Amniotic epithelial cell (primary cell): ENCODE measurements at places on chromosomes 12 and 14.

DNA sequence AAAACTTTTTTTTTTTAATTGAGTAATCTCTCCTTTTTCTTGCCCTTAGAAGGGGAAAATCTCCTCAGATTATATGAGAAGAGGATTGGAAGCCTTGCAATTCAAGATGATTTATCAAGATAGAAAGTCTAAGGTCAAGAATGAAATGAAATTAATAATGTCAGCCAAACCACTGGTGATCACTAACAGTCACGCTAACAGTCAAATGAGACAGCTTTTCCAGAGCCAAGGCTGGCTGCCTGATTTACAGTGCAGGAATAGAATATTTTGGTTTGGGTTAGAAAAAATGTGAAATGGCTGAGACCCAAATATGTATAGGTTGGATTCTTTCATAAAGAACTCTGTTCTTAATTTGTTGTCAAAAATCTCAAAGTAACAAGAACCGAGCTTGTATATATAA, 204.3 kb downstream of the PPM1H start:
- peak; percentile 78 for DNase-seq

DNA sequence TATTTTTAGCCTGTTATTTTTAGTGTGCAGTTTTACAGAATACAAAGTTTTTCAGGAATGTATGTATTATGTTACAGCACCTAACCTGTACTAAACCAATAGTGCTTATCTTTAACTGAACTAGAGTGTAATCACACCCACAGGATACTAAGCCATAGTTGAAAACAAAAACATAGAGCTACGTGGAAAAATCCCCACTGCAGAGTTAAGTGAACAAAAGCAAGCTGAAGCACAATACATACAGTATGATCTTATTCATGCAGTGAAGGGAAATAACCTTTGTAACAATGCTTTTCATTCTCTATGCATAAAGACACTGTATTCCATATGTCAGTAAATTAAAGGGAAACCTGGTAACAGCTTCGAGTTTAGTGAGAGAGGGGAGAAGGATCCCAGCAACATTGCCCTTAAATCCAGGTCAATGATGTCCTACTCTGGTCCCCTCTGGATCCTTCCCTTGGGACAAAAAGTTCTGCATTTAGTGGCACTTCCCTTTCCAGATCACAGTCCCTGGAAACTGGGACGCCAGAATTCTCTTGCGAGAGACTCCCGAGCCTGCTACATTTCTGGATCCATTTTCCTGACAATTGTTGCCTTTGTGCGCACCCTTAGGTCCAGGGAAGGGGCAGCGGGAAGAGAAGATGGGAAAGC, 121.3 kb upstream of the CCND2 start:
- DNase-seq: no peak

- peak; percentile 53 for DNase-seq
Observed at GRCh38 chr12:75704664-75705063, 193.3 kb upstream of the KRR1 start.

- DNase-seq: peak; percentile 72
Observed at GRCh38 chr12:7439579-7440505, 4.1 kb downstream of the CD163L1 start.

GRCh38 chr12:64086946-64087345, 135.2 kb downstream of the KICS2 start:
- DNase-seq: no peak

DNA sequence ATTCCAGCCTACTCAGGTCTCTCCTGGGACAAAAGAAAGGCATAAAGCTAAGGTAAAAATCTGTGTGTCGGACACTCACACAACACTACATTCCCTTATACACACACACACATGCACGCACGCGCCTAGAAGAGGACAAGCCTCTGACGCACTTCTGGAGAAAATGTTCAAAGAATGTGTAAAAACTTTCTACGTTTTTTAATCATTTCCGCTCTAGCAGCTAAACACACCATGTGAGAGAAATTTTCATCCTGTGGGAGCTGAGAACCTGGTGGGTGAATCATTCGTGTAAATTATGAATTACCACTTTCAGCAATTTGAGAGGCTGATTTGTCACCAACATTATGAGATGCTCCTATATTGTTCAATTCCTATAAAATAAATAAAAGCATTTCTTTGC, 494.5 kb downstream of the TMEM132D start:
- DNase-seq: no peak

- no peak for DNase-seq
Observed at GRCh38 chr14:101201535-101202151, 298.1 kb upstream of the RTL1 start.

DNA sequence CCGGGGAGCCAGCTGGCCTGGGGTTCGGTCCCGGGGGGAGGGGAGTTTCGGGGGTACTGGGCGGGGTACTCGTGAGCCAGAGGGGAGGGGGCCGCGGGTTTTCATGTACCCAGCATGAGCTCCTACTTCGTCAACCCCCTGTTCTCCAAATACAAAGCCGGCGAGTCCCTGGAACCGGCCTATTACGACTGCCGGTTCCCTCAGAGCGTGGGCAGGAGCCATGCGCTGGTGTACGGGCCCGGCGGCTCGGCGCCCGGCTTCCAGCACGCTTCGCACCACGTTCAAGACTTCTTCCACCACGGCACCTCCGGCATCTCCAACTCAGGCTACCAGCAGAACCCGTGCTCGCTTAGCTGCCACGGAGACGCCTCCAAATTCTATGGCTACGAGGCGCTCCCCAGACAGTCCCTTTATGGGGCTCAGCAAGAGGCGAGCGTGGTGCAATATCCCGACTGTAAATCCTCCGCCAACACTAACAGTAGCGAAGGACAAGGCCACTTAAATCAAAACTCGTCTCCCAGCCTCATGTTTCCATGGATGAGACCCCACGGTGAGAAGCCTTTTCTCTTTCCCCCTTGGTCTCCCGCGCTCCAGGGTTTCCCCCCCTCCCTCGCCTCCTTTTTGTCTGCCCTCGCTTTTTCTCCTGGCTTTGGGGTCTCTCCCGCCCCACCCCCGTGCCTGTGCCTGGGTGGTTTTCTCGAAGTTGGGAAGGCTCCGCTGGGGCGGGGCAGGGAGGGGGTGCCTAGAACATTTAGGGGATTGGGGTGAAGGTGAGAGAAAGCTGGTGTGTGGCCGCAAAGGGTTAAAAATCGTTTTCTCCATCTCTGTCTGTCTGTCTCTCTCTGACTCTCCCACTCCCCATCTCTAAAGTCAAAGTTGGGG, 627 bp downstream of the HOXC8 start:
- peak; percentile 33 for DNase-seq

DNA sequence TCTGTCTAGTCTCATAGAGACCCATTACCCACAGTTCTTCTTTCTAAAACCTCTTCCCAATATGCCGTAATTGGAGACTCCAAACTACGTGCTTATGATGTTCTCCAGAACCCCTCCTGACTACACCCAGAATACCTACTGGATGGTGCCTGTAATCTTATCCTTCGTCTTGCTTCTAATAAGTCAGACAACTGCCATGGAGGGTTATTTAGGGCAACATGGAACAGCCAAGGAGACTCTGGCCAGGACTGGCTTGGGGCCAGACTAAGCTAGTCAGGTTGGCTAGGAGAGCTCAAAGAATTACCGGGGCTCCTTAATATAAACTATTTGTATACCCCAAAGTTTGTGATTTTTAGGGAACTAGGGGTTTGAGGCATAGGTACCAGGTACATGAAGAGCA, 6.8 kb downstream of the PFKM start:
- DNase-seq: peak; percentile 18

GRCh38 chr14:51335531-51335930, 95.5 kb downstream of the TMX1 start:
- peak; percentile 52 for DNase-seq

- DNase-seq: no peak
Observed at GRCh38 chr12:68203460-68203875, 22.1 kb downstream of the IL26 start.

DNA sequence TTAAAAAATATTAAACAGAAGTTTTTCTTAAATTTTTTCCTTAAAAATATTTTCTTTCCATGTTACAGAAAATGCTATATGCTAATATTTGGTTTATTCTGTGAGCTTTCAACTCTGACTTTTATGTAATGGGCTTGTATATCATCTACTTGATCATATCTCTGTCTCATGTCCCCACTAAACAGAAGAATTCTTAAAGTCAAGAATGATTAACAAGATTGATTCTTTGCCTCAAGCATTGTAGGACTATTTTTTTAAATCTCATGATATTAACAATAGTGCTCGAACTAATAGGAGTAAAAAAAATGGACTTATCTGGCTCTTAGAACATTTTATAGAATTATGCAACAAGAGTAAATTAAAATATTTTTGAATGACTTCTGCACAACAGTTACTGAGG, 206.3 kb downstream of the C12orf50 start:
- DNase-seq: no peak

DNA sequence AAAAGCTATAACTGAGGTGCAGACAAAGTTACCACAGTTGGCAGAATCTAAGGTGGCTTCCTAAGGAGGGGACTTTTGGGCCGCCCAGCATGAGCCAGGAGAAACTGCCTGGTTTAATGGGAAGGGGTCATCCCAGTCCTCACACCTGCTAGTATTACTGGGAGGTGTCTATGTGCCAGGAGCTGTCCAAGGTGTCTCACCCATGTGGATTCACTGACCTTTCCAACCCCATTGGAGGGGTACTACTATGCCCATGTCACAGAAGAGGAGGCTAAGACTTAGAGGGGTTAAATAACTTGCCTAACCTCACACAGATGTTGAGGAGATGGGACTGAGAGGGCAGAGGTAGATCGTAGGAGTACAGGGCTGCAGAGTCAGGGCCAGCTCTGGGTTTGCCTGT, 10.2 kb downstream of the ABCB9 start:
- no peak for DNase-seq

- no peak for DNase-seq
Observed at GRCh38 chr14:59314953-59315599, 126.6 kb downstream of the DAAM1 start.

DNA sequence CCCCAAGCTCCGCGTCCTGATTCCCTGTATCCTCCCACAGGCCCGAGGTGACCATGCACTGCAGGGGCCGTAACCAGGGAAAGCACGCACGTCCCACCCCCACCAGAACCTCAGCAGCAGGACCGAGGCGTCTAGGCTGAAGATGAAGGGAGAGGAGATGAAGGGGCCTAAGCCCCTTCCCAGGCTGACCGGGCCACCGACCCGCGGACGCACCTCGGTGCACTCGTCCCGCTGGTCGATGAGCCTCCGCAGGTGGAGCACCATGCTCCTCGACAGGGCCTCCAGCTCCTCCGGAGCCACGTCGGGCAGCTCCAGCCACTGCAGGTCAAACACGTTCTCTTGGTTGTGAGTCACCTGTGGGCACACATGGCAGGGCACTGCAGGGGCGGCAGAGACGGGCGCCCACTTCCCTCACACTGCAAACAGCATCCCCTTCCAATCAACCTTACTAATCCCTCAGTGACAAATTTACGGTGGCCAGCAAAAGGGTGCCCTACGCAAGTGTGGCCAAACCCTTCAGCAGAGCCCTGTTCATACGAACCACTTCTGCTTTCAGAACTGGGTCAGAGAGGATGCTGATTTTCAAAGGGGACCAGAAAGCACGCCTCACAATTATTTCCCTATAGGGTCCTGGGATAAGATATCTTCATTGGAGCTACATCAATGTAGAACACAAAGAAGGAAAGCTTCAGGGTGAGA, 77.8 kb downstream of the CCDC88C start:
- DNase-seq: no peak

- DNase-seq: no peak
Observed at GRCh38 chr12:127063339-127064072, 1203.5 kb upstream of the TMEM132C start.

GRCh38 chr14:95282354-95282985, 37.2 kb downstream of the CLMN start:
- DNase-seq: no peak

GRCh38 chr12:27508736-27509431, 15.1 kb upstream of the PPFIBP1 start:
- DNase-seq: no peak

GRCh38 chr14:90096566-90096965, 34.8 kb downstream of the KCNK13 start:
- no peak for DNase-seq

DNA sequence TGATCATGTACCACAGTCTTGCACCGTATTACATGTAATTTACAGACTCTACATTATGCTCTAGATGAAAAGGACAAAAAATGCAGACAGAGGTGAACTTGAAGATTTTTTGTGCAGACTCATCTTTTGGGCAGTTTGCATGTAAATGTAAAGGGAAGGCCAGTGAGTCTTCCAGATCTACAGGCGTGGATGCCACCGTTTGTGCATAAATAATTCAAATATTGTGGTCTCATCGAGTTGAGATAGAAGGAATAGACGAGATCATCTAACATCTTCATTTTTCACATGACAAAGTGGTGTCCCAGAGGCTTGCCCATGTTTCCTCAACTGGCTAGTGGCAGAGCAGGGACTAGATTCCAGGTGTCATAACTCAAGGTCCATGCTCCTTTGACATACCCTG, 125.2 kb downstream of the ALX1 start:
- DNase-seq: no peak

- no peak for DNase-seq
Observed at GRCh38 chr14:85180876-85181275, 349.1 kb upstream of the FLRT2 start.

- DNase-seq: no peak
Observed at GRCh38 chr12:107631715-107632114, 53.9 kb upstream of the PWP1 start.

DNA sequence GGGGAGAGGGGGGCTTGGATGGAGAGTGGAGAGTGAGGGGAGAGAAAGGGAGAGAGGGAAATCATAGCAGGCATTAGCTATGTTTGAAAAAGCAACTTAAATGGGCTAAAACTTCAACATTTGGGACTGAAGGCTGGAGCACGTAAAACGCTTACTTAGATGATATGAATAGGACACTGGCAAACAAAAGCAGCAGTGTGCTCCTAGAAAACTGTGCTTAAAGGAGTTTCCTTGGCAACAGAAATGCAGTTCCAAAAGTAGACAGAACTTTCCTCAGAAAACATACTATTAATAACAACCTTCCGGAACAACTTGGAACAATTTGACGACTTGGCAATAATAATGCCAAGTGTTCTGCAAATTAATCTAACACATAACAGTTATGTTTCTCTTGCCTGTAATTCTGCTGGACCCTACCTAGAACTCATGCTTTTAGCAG, 235.5 kb upstream of the NPAS3 start:
- DNase-seq: no peak

- no peak for DNase-seq
Observed at GRCh38 chr12:42485823-42486222, 103.7 kb downstream of the PRICKLE1 start.
